Stimulated activated CD4-positive, alpha-beta T cell treated with anti-CD3 and anti-CD28 coated beads, Interleukin-15, amount 100 ng/mL, for 48 hours (primary cell): ENCODE measurements at places on chromosomes 2 and 18.
A peak's percentile ranks its signal among the peaks of the same experiment; 100 is the strongest.

- no peak for DNase-seq
Measured at GRCh38 chr18:4511166-4511565, 56.1 kb upstream of the DLGAP1 start.

GRCh38 chr2:58032016-58032763 lies 14.4 kb upstream of the VRK2 start:
- no peak for DNase-seq

- DNase-seq = no peak
Measured at GRCh38 chr2:191692502-191693115, 14.7 kb downstream of the NABP1 start.

GRCh38 chr2:44580875-44581515 lies 219.2 kb downstream of the CAMKMT start:
- DNase-seq = no peak

DNA sequence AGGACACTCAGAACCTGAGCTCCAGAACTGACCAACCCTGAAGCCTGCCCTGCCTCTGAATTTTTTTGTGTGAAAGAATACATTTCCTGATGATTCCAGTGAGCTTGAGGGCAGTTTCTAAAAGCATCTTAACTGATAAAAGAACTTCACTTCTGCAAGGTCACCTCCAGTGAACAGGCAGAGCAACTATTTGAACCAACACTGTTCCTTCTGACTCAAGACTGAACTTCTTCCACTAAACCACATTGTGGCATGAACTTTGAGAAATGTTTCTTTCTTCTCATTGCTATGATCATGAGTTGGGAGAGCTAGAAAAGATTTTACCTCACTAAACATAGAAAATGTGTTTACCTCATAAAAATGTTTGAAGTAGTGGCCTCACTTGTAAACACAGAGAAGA lies 83.8 kb upstream of the SERTAD2 start:
- no peak for DNase-seq

- DNase-seq = no peak
Measured at GRCh38 chr2:128069769-128070168, 21.2 kb upstream of the UGGT1 start.

DNA sequence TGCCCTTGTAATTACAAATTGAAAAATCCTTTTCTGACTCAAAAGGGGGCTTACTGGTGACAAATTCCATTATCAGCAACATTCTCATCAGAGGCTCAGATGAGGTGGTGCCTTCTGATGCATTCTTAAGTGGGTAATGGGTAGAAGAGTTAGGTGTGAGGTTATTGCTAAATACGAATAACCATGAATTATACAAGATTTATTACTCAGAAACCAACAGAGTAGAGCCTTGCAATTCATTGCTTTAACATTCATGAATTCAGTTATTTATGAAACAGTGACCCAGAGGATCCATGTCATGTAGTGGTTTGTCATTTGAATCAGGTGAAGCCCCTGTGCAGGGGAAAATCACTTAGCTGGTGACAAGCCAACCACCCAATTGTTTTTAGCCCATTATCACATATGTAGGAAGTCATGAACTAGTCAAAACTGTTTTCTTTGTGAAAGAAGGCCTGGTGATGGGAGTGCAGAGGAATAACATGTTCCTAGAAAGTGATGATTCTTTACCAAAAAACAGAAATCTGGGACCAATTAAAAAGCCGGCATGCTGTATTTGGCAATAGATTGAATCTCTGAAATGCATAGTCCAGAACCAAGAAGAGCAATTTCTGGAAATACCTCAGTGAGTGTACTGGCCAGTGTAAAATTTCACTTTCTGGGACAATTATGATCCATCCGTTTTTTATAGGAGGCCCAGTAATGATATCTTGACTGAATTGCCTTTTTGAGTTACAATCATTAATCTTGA lies 70.2 kb downstream of the CRIM1 start:
- DNase-seq = no peak

DNA sequence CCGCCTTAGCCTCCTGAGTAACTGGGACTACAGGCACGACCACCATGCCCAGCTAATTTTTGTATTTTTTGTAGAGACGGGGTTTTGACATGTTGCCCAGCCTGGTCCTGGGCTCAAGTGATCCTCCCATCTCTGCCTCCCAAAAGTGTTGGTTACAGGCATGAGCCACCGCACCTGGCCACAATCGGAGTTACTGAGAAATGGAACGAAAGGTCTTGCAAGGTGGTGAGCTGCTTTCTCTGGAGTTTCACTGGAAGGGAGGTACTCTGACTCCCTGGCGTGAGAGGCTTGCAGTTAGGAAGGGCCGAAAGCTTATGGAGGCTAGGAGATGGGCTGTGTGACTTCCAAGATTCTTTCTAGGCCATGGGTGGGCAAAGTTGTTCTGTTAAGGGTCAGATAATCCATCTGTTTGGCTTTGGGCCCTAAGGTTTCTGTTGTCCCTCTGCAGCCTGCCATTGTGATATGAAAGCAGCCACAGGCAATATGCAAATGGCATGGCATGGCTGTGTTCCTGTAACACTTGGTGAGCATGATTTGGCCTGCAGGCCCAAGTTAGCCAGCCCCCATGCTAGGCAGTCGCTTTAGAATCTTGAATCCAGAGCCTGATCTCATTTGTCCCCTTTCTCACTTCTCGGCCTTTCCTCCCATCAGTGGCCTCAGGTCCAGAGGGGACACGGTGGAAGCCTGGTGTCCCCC lies 7.9 kb downstream of the EFHD1 start:
- DNase-seq = no peak

DNA sequence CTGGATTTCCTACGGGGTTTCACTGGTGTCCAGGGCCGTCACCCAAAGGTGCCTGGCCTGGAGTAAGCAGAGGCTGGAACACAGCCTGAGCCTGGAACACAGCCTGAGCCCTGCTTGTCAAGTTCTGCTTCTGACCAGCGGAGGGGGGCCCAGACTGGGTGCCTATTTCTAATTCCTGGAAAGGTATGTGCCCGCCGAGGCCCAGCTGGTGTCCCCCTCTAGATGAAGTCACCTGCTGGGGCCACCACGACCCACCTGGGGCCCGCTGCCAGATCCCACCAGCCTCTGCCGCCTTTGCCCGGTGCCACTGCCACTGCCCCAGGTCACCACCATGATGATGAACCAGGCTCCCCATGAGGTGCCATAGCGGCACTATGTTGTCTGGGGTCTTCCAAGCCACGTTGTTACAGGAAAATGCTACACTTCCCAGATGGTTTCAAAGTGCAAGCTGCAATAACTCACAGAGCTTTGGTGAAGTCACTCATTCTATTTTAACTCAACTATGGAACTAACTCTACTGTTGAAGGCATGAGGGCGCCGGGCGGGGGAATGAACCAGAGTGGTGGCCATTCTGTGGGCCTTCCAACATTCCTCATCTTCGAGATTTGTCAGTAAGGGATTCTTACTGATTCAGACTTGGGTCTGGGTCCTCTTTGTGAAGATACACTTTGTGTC lies 40.9 kb upstream of the LAPTM4A start:
- DNase-seq = no peak

- no peak for DNase-seq
Measured at GRCh38 chr2:54079331-54079730, 36.1 kb upstream of the ACYP2 start.

DNA sequence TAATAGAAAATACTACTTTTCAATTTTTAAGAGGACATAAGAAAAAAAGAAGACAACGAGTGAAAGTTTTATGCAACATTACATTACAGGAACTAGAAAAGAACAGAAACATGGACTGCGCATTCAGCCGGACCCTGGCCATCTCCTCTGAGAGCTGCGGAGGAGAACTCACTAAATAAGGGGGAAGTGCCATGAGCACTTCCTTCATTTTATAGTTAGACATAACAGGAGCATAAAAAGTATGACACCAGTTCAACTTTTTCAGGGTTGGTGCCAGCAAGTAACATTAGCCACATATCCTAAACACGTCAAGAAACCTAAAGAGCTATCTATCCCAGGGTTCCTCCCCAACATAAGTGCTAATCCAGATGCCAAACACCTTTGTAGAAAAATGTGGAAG lies 78.0 kb upstream of the SERTAD2 start:
- DNase-seq = no peak

DNA sequence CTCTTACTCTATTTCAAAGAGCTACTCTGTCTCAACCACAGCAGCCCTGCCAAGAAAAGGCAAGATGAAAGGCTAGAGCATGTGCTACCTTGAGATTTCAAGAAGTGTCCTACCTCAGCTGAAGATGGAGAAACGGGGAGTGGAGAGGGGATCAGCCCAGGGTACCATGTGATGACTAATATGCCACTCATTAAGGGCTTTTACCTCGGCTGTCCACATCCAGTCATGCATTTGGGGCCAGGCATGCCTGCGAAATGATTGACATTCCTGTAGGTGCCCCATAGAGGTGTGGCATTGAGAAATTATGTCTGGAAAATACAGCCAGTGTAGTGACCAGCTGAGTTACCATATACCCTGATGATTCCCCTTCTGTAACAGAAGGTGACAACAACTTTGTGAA lies 96.1 kb downstream of the NRP2 start:
- no peak for DNase-seq

DNA sequence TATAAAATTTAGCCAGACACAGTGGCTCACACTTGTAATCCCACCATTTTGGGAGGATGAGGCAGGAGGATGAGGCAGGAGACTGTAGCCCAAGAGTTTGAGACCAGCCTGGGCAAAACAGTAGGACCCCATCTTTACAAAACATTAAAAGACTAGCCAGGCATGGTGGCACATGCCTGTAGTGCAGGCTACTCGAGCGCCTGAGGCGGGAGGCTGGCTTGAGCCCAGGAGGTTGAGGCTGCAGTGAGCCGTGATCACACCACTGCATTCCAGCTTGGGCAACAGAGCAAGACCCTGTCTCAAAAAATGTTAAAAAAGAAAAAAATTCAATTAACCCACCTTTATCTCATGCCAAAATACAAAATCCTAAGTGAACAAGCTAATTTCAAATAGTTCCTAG lies 4.0 kb downstream of the REV1 start:
- no peak for DNase-seq

DNA sequence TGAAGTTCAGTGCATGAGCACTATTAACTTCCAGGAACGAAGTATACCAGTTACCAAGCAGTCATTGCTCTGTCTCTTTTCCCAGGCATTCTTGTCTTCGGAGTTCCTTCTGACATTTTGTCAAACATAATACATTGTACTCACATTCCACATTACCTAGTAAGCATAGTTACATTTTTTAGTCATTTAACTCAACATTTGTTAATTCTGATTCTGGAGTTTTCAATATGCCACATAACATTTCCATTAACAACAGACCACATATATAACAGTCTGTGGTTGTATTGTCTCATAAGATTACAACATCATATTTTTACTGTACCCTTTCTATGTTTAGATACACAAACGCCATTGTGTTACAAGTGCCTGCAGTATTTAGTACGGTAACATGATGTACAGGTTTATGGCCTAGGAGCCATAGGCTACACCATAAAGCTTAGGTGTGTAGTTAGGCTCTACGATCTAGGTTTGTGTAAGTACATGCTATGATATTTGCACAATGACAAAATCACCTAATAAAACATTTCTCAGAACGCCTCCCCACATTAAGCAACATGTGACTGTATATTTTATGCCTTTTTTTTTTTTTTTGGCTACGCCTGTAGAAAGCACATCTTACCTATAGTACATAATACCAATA lies 187.1 kb downstream of the DYM start:
- no peak for DNase-seq

GRCh38 chr2:10917927-10918326 lies 6.2 kb downstream of the KCNF1 start:
- no peak for DNase-seq

- DNase-seq = no peak
Measured at GRCh38 chr2:9394816-9395215, 28.5 kb downstream of the ITGB1BP1 start.

- no peak for DNase-seq
Measured at GRCh38 chr2:237371856-237372255, 42.1 kb downstream of the COL6A3 start.

- no peak for DNase-seq
Measured at GRCh38 chr18:69725855-69726508, 221.7 kb downstream of the CD226 start.

GRCh38 chr2:64295326-64296139 lies 151.3 kb upstream of the PELI1 start:
- peak; percentile 52 for DNase-seq

GRCh38 chr2:128817813-128818212 lies 499.1 kb upstream of the HS6ST1 start:
- no peak for DNase-seq

DNA sequence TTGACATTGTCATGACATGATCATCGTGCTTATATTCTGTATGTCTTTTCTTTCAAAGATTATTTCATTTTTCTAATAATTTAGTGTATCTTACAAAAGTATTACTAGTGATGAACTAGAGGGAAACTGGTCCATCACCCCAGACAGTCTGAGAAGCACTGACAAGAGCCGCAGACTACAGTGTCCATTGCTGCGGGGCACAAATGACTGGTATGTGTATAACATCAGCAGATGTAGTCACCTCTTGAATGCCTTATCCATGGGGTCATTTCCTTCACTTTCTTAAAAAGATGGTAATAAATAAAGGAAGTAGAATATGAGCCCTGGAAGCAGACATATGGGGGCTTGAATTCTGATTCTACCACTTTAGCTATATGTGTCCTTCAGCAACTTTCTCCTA lies 29.6 kb downstream of the NEMP2 start:
- DNase-seq = no peak

- no peak for DNase-seq
Measured at GRCh38 chr18:8952769-8953760, 149.4 kb upstream of the NDUFV2 start.

DNA sequence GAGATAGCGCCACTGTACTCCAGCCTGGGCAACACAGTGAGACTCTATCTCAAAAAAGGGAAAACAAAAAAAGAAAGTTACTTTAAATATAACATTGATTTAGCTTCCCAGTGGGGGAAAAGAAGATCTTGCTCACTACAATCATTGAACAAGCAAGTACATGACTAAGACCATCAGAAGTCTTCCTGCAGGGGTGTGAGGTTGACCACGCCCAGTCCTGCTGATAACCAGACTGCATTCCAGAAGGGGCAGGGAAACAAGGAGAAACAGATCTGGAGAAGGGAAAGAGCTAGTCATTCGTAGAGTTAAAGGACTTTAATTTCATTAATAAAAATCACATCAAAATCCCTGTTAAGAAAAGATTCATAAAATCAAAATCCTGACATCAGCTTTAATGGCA lies 77.5 kb downstream of the EPHA4 start:
- DNase-seq = no peak

GRCh38 chr2:184006998-184007397 lies 591.3 kb upstream of the ZNF804A start:
- DNase-seq = no peak

DNA sequence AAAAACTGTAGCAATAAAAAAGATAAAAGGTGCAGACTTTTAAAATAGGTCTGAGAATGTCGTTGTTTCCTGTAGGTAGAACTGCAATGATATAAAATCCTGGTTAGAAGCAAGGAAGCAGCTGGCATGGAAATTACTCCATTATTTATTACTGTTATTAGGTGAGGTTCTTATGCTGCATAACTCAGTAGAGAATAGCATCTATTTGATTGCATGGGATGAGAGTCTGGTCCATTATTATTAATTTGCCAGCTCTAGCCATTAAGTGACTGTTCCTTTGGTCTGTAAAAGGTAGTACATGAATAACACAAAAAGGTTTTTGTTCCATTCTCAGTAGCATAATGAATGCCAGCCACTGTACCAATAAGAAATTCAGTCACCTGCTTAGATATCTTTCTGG lies 358.6 kb downstream of the RBM43 start:
- DNase-seq = no peak
